ENCODE measurements at places on chromosomes 16 and 17. TPM values are rescaled to one million over a fixed set of nuclear protein-coding genes. Genes with fewer than 3 reads are reported as not detected.

DNA sequence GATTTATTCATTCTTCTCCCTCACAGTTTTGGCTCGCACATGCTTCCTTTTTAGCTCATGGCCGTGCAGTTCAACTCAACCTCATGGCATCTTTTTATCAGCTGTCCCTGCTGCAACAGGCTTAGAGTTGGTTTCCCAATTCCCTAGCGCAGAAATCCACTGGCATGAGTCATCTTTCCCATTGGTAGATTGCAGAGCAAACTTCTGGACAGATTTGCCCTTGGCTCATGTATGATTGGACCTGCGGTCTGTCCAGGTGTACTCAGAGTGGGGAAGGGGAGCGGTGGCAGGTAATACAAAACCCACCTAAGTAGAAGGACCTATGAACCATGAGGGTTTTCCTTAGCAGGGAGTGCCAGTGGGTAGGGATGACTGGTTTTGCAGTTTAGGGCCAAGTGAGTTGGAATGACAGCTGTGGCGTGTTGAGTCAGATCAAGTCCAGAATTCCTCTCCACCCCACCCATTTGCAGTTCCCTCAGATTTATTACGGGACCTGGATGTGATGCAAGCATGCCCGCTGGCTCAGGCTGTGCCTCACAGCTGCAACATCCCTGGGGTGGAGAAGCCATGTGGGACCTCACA lies 584.7 kb downstream of the WWOX start:
- H3K27ac ChIP-seq = no peak overlapping the region
- H3K36me3 ChIP-seq = no peaks in the 10 kb centered on the region
- H3K27me3 ChIP-seq = no peaks in the 10 kb centered on the region
- DNase-seq = no peak

GRCh38 chr16:87765473-87765775 lies 362 bp downstream of the KLHDC4 start:
- DNase-seq = peak; percentile 16
- H3K36me3 ChIP-seq = peaks cover 10% of the 10 kb centered on the region
- peaks cover 5% of the 10 kb centered on the region for H3K4me1 ChIP-seq
- no peaks in the 10 kb centered on the region for H3K27me3 ChIP-seq
- peak overlapping the region; percentile 67 for H3K27ac ChIP-seq

GRCh38 chr16:3444032-3444388 lies 530 bp downstream of the NAA60 start:
- no peaks in the 10 kb centered on the region for H3K4me1 ChIP-seq
- H3K36me3 ChIP-seq = no peaks in the 10 kb centered on the region
- no peaks in the 10 kb centered on the region for H3K27me3 ChIP-seq
- H3K4me3 ChIP-seq = peak overlapping the region; percentile 51

- DNase-seq = no peak
- H3K36me3 ChIP-seq = no peaks in the 10 kb centered on the region
- H3K4me3 ChIP-seq = peak overlapping the region; percentile 74
- no peaks in the 10 kb centered on the region for H3K27me3 ChIP-seq
- peak overlapping the region; percentile 97 for H3K27ac ChIP-seq
Measured at GRCh38 chr17:28812748-28813377, 29.7 kb downstream of the FAM222B start.

RSKR gene
- total RNA-seq = 41.4 TPM

DNA sequence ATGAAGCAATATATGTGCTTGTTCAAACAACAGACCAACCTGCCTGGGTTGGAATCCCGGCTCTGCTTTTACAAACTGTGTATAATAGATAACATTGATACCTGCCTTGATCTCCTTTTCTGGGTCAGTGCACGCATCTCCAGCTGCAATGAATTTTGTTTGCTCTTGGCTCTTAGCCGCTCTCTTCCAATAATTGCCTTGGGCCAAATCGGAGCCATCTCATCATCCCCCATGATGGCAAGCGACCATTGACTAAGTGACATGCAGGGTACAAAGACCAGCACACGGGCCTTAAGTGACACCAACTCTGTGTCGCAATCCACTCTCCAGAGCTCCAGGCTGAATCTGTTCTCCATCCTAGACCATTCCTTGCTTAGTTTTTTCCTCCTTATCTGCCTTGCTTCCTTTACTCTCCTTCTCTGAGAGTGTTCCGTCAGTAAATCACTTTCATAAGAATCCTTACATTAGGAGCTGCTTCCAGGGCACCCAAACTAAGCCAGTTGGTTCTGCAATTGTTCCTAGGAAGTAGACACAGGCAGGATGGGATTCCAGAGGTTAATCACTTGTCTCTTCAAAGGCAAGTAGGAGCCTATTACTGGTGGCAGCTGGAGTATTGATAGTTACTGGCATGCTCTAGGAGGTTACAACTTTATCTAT lies 134.2 kb downstream of the ABCA8 start:
- no peak for DNase-seq
- H3K36me3 ChIP-seq = no peaks in the 10 kb centered on the region
- H3K27me3 ChIP-seq = no peaks in the 10 kb centered on the region
- no peaks in the 10 kb centered on the region for H3K4me1 ChIP-seq
- H3K4me3 ChIP-seq = no peak overlapping the region

- no peaks in the 10 kb centered on the region for H3K36me3 ChIP-seq
- peak; percentile 55 for DNase-seq
- no peaks in the 10 kb centered on the region for H3K27me3 ChIP-seq
- peak overlapping the region; percentile 57 for H3K27ac ChIP-seq
- peak overlapping the region; percentile 12 for H3K4me3 ChIP-seq
Measured at GRCh38 chr17:78381601-78382232, 3.3 kb downstream of the PGS1 start.

- no peaks in the 10 kb centered on the region for H3K36me3 ChIP-seq
- H3K4me3 ChIP-seq = peak overlapping the region; percentile 43
- H3K27me3 ChIP-seq = no peaks in the 10 kb centered on the region
- peak overlapping the region; percentile 26 for H3K27ac ChIP-seq
Measured at GRCh38 chr17:44086364-44087311, 16.1 kb downstream of the G6PC3 start.

DNA sequence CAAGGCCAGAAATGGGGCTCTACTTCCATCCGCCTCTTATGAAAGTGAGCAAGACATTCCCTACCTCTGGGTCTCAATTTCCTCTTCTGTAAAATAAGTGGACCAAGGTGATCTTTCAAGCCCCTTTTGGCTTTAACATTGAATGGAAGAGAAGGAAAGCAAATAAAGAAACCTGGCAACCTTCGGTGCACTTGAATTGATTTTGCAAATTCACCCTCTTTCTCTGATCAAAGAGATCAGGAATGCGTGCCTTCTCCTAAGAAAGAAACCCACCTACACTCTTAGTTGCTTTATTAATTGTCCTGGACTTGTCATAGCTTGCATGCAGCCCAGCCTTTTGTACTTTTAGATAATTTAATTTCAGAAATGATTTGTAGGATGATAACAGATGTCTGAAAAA lies 3.0 kb downstream of the MSI2 start:
- peak overlapping the region; percentile 24 for H3K27ac ChIP-seq
- H3K36me3 ChIP-seq = peaks cover 22% of the 10 kb centered on the region
- peaks cover 36% of the 10 kb centered on the region for H3K4me1 ChIP-seq
- peaks cover 56% of the 10 kb centered on the region for H3K27me3 ChIP-seq
- peak overlapping the region; percentile 86 for H3K4me3 ChIP-seq

GRCh38 chr17:83062818-83063671 lies 16.4 kb upstream of the METRNL start:
- no peaks in the 10 kb centered on the region for H3K36me3 ChIP-seq
- no peak for DNase-seq
- H3K27me3 ChIP-seq = no peaks in the 10 kb centered on the region
- no peaks in the 10 kb centered on the region for H3K4me1 ChIP-seq
- H3K4me3 ChIP-seq = no peak overlapping the region

IFT20 gene
- total RNA-seq = 13.2 TPM

- no peaks in the 10 kb centered on the region for H3K27me3 ChIP-seq
- peak overlapping the region; percentile 80 for H3K4me3 ChIP-seq
- no peak overlapping the region for H3K27ac ChIP-seq
Measured at GRCh38 chr17:7211491-7212273, 8.0 kb downstream of the DLG4 start.

DNA sequence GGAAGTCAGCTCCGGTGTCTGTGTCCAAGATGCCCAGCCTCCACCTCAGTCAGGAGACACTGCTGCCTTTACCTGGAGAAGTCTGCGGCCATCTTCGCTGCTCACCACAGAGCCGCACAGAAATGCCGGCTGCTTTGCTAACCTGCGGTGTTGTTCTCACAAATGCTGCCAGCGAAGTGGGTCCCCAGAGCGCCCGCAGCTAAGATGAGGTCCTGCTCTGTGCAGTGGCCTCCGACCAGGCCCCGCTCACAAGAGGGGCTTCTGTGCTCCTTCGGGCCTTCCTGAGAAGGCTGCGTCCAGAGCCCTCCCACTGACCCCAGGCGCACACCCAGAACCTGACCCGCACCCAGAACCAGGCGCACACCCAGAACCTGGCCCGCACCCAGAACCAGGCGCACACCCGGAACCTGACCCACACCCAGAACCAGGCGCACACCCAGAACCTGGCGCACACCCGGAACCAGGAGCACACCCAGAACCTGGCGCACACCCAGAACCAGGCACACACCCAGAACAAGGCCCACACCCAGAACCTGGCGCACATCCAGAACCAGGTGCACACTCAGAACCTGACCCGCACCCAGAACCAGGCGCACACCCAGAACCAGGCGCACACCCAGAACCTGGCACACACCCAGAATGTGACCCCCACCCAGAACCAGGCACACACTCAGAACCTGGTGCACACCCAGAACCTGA lies 51.5 kb upstream of the FASN start:
- no peak overlapping the region for H3K4me3 ChIP-seq
- H3K27me3 ChIP-seq = no peaks in the 10 kb centered on the region
- H3K27ac ChIP-seq = no peak overlapping the region
- H3K36me3 ChIP-seq = no peaks in the 10 kb centered on the region
- H3K4me1 ChIP-seq = no peaks in the 10 kb centered on the region
- DNase-seq = no peak

DNA sequence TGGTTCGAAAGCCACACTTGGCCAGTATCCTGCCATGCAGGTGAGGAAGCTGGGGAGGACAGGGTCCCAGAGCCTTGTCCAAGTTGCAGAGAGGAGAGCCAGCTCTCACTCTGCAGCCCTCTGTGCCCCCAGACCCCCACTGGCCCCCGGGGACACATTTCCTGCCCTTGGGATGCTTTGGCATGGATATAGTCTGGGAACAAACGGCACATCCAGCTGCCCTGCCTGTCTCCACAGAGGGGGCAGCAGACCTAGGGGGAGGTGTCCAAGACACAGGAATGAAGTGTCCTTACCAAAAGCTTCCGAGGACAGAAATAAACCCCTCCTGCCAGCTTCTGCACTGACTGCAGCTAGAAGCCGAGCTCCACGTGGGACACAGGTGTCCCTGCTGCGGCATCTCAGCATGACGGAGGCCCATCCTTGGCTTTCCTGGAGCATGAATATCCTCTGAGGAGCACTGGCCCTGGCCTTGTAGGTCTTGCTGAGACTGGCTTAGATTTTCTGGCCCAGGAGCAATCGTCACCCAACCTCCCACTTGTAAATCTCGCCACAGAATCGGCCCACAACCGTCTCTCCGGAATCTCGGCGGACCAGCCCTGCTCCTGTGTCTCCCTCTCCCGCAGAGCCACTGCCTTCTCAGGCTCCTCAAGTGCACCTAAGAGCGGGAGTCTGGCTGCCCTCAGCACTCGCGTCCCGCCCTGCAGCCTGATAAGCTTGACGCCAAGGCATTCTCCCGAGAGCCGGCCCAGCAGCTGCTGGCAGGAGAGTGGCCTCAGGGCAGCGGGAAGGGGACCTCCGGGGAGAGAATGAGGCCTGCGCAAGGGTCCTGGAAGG lies 1.1 kb upstream of the CAPN15 start:
- no peaks in the 10 kb centered on the region for H3K36me3 ChIP-seq
- H3K4me1 ChIP-seq = peaks cover 6% of the 10 kb centered on the region
- H3K4me3 ChIP-seq = peak overlapping the region; percentile 90
- peak; percentile 76 for DNase-seq
- peak overlapping the region; percentile 55 for H3K27ac ChIP-seq
- no peaks in the 10 kb centered on the region for H3K27me3 ChIP-seq

- DNase-seq = no peak
- H3K36me3 ChIP-seq = no peaks in the 10 kb centered on the region
- peaks cover 4% of the 10 kb centered on the region for H3K4me1 ChIP-seq
- H3K4me3 ChIP-seq = no peak overlapping the region
- H3K27ac ChIP-seq = peak overlapping the region; percentile 64
- H3K27me3 ChIP-seq = no peaks in the 10 kb centered on the region
Measured at GRCh38 chr17:67431249-67432015, 54.4 kb downstream of the PITPNC1 start.

DNA sequence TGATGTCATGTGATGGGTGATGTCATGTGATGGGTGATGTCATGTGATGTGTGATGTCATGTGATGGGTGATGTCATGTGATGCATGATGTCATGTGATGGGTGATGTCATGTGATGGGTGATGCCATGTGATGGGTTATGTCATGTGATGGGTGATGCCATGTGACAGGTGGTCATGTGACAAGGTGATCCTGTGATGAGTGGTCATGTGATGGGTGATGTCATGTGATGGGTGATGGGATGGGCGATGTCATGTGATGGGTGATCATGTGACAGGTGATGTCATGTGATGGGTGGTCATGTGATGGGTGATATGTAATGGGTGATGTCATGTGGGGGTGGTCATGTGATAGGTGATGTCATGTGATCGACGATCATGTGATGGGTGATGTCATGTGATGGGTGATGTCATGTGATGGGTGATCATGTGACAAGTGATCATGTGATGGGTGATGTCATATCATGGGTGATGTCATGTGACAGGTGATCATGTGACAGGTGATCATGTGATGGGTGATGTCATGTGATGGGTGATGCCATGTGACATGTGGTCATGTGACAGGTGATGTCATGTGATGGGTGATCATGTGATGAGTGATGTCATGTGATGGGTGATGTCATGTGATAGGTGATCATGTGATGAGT lies 17.2 kb downstream of the CD300LB start:
- no peak overlapping the region for H3K4me3 ChIP-seq
- H3K27ac ChIP-seq = no peak overlapping the region
- H3K36me3 ChIP-seq = no peaks in the 10 kb centered on the region

GP1BA gene
- total RNA-seq = not detected

MT1G gene
- 176 TPM for total RNA-seq

TAF1C gene
- total RNA-seq = 51.9 TPM

ADAD2 gene
- 1.5 TPM for total RNA-seq

- H3K27ac ChIP-seq = no peak overlapping the region
- peaks cover 30% of the 10 kb centered on the region for H3K4me1 ChIP-seq
- no peak overlapping the region for H3K4me3 ChIP-seq
- H3K36me3 ChIP-seq = no peaks in the 10 kb centered on the region
Measured at GRCh38 chr16:56417138-56417537, 8.2 kb downstream of the AMFR start.

- DNase-seq = peak; percentile 50
- H3K27me3 ChIP-seq = no peaks in the 10 kb centered on the region
- peak overlapping the region; percentile 72 for H3K4me3 ChIP-seq
- H3K36me3 ChIP-seq = no peaks in the 10 kb centered on the region
- peaks cover 21% of the 10 kb centered on the region for H3K4me1 ChIP-seq
Measured at GRCh38 chr16:23509782-23510163, 521 bp downstream of the GGA2 start.

MSLN gene
- 0.10 TPM for total RNA-seq

DNA sequence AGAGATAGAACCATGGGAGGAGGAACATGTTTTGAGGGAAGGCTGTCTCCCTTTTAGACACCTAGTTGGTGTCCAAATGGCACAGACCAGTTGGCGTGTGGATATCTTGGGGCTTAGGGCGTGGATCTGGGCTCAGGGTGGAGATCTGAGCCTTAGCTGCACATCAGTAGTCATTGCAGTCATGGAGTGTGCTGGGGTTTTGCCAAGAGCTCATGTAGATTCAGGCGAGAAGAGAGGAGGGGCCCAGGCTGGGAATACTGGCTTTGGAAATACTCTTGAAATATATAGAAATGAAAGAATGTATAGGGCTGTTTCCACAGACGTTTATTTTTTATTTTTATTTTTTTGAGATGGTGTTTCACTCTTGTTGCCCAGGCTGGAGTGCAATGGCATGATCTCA lies 92.0 kb downstream of the PRKCB start:
- no peaks in the 10 kb centered on the region for H3K4me1 ChIP-seq
- no peak overlapping the region for H3K27ac ChIP-seq
- H3K36me3 ChIP-seq = no peaks in the 10 kb centered on the region
- H3K4me3 ChIP-seq = no peak overlapping the region

KRTAP17-1 gene
- total RNA-seq = not detected
